Osteoblast (primary cell): ENCODE measurements at places on chromosomes 2 and 18. TPM values are rescaled to one million over a fixed set of nuclear protein-coding genes. Genes with fewer than 3 reads are reported as not detected.

GLI2 gene
- 3.8 and 10.1 TPM in 2 replicates for total RNA-seq

MARCO gene
- total RNA-seq, result not detected in 2 replicates

SERPINB12 gene
- total RNA-seq, result not detected in 2 replicates

EPB41L3 gene
- 0.72 and 0.88 TPM in 2 replicates for total RNA-seq

CCDC68 gene
- total RNA-seq, result 9.0 and 13.3 TPM in 2 replicates

GRCh38 chr18:51711298-51711889 lies 513.9 kb upstream of the MEX3C start:
- DNase-seq, result no peak

DNA sequence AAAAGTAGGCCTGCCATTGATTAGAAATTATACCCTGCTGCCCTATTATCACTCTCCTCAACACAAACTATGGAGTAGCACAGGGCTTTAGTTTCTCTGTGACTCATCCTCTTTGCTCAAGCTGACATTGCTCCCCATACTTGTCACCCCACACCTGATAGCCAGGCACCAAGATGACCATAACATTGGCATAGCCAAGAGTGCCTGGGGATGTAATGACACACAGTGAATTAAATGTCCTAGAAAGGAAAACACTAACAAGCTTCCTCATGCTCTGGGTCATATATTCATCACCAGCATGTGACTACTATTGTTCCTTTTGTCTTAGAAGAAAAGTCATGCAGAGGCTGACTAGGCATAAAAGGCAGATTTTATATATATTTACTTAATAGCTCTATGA lies 137.8 kb upstream of the RND3 start:
- no peak for DNase-seq

GRCh38 chr18:57947117-57947516 lies 96.9 kb upstream of the NEDD4L start:
- no peak for DNase-seq
